ENCODE measurements at places on chromosomes 1 and 21.

GRCh38 chr21:37172646-37173045, 94.5 kb downstream of the VPS26C start:
- no peak for DNase-seq

GRCh38 chr1:5718831-5719632, 273.2 kb downstream of the NPHP4 start:
- DNase-seq: no peak

- DNase-seq: no peak
Measured at GRCh38 chr21:41245509-41246135, 71.0 kb upstream of the FAM3B start.

- no peak for DNase-seq
Measured at GRCh38 chr1:16146279-16147155, 9.4 kb downstream of the EPHA2 start.

- no peak for DNase-seq
Measured at GRCh38 chr1:116426401-116426800, 53.4 kb downstream of the ATP1A1 start.
